Type B pancreatic cell (in vitro differentiated cells): ENCODE measurements at places on chromosomes 4 and X. TPM values are rescaled to one million over a fixed set of nuclear protein-coding genes. Genes with fewer than 3 reads are reported as not detected.

The WDR17 gene
- 5.2 and 6.1 TPM in 2 replicates for total RNA-seq

The F8A3 gene
- 4.0 and 4.5 TPM in 2 replicates for total RNA-seq

The F8A2 gene
- not detected in 2 replicates for total RNA-seq

The NWD2 gene
- total RNA-seq: 0.88 and 1.5 TPM in 2 replicates

The WDR1 gene
- total RNA-seq: 227 and 313 TPM in 2 replicates

The SPANXN4 gene
- total RNA-seq: not detected in 2 replicates

The MANBA gene
- 32.4 and 38.0 TPM in 2 replicates for total RNA-seq

The SPP1 gene
- 375 and 445 TPM in 2 replicates for total RNA-seq

The ING2 gene
- 16.5 and 20.4 TPM in 2 replicates for total RNA-seq

The SOWAHD gene
- total RNA-seq: 0.63 TPM in 1 of 2 replicates, not detected in the other

The CENPVL2 gene
- total RNA-seq: 0.33 and 0.85 TPM in 2 replicates

The AP1S2 gene
- total RNA-seq: 51.4 and 87.8 TPM in 2 replicates

The CNOT6L gene
- total RNA-seq: 30.0 and 40.1 TPM in 2 replicates

The OFD1 gene
- total RNA-seq: 37.7 and 42.3 TPM in 2 replicates

The FDCSP gene
- total RNA-seq: not detected in 2 replicates

- peaks cover 79% of the 10 kb centered on the region for H3K27me3 ChIP-seq
- no peak overlapping the region for H3K27ac ChIP-seq
- no peak for DNase-seq
- H3K4me3 ChIP-seq: peak overlapping the region; percentile 57
Observed at GRCh38 chr4:3870567-3870962, 104.4 kb downstream of the ADRA2C start.

GRCh38 chr4:99383833-99384392, 31.4 kb upstream of the ADH1C start:
- H3K4me3 ChIP-seq: no peak overlapping the region
- DNase-seq: no peak
- no peaks in the 10 kb centered on the region for H3K4me1 ChIP-seq
- no peak overlapping the region for H3K27ac ChIP-seq
- H3K27me3 ChIP-seq: no peaks in the 10 kb centered on the region

- H3K4me1 ChIP-seq: peaks cover 10% of the 10 kb centered on the region
- H3K4me3 ChIP-seq: peak overlapping the region; percentile 13
- DNase-seq: no peak
- H3K36me3 ChIP-seq: no peaks in the 10 kb centered on the region
Observed at GRCh38 chr4:97396097-97396496, 747.2 kb downstream of the STPG2 start.

- DNase-seq: no peak
- no peaks in the 10 kb centered on the region for H3K4me1 ChIP-seq
- H3K27ac ChIP-seq: no peak overlapping the region
- no peaks in the 10 kb centered on the region for H3K36me3 ChIP-seq
Observed at GRCh38 chr4:8608714-8609391, 16.3 kb downstream of the CPZ start.

DNA sequence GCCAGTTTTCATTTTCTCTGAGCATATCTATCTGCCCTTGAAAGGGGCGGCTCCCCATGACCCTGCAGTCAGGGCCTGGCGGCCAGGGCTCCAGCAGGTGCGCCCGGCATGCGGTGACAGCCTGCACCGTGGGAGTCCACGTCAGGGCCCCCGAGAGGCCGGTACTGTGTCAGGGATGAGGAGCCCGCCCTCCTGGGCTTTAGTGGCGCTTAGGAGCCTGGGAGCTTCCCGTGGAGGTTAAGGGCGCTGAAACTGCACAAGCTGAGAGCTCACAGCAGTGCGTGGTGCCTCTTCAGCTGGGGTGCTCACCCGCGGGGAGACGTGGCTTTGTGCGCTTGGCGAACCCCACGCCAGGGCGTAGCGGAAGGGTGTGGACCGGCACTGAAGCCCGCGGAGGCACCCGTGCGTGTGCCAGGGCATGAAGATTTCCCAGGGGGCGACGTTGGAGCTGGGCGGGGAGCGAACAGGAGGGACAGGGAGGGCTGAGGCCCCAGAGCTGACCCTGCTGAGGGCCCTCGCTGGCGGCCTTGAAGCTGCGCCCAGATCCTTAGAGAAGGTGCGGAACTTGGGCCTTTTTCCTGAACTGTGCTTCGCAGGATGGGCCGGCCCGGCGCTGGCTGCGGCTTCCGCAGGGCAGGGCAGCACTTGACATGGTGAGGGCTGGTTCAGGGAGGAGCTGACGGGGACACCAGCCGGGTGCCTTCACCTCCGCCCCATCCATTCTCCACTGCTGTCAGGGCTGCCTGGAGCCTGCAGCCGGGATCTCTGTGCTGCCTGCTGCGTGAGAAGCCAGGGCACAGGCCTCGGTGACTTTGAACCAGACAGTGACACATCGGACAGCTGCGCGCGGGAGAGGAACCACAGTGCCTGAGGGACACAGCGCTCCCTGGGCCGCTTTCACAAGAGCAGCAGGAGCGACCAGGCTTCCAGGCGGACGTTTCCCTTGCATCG, 32.9 kb downstream of the HTT-AS start:
- peaks cover 11% of the 10 kb centered on the region for H3K4me1 ChIP-seq
- H3K27me3 ChIP-seq: peaks cover 9% of the 10 kb centered on the region
- no peak for DNase-seq
- no peak overlapping the region for H3K27ac ChIP-seq
- H3K4me3 ChIP-seq: no peak overlapping the region

DNA sequence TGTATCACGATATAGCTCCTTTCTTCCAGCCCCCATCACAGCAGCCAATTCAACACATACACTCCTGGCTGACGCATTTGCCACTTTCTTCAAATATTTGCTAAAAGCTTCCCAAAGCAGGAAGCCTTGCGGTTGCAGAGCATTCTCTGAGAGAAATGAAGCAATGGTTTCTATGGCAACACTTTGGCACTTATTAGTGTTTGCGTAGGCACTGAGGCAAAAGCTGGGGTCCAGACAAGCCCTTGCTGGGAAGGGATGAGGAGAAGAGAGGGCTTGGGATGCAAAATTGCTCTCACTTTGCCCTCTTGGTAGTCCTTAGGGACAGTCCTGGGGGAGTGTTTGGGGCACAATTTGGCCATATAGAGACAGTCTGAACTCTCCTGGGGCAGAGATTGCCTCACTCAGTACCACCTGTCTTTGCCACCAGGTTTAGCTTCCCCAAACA, 55.0 kb upstream of the PAK3 start:
- no peaks in the 10 kb centered on the region for H3K27me3 ChIP-seq
- H3K4me1 ChIP-seq: peaks cover 3% of the 10 kb centered on the region
- no peak for DNase-seq
- no peaks in the 10 kb centered on the region for H3K36me3 ChIP-seq
- no peak overlapping the region for H3K27ac ChIP-seq

DNA sequence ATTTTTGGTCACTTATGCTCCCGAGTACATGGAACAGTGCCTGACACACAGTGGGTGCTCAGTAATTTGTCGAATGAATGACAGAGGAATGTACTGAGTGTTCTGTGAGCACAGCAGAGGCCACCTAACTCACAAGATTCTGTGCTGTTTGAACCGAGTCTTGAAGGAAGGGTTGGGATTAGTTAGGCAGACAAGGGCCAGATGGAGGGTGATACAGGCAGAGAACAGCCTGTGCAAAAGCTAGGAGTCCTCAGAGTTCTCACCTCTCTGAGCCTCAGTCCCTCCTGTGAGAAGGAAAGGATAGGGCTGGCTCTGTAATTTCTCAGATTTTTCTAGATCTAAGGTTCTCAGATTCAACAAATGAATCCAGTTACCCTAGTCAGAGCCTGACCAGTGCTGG, 108.8 kb downstream of the NHSL2 start:
- peaks cover 2% of the 10 kb centered on the region for H3K27me3 ChIP-seq
- no peak overlapping the region for H3K27ac ChIP-seq
- H3K4me3 ChIP-seq: no peak overlapping the region
- H3K36me3 ChIP-seq: no peaks in the 10 kb centered on the region

DNA sequence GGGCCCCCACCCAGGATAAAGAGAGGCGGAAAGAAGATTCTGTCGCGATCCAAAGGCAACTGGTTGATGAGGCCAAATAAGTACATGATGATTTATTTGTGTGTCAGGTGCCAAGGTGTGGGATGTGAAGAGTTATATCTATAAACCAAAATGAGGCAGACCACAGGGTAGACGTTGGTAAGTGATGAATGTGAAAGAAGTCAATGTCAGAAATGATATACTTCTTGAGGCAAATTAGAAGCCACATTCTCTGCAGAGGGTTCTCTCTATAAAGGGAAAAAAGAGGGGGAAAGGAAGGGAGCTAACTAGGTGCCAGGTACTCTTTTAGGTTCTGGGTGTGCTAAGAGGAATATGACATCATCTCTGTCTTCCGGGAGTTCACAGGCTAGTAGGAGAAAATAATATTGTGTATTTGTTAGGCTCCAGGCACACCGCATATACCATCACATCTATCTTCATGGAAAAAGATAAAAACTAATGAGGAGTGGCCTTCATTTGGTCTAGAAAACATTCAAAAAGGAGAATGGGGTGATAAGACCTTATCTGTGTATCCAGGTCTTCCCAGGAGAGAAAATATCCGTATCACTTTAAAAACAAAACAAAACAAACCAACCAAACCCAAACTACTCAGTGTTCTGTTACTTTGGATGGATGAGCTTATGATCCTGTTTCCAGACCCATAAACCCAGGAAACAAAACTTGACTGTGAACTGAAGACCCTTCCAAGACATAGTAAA, 4.8 kb upstream of the SH2D1A start:
- no peak for DNase-seq
- H3K4me3 ChIP-seq: no peak overlapping the region
- no peak overlapping the region for H3K27ac ChIP-seq
- H3K36me3 ChIP-seq: no peaks in the 10 kb centered on the region

GRCh38 chr4:1410491-1411325, 4.5 kb upstream of the NKX1-1 start:
- H3K36me3 ChIP-seq: no peaks in the 10 kb centered on the region
- H3K4me3 ChIP-seq: no peak overlapping the region
- no peaks in the 10 kb centered on the region for H3K4me1 ChIP-seq
- H3K27ac ChIP-seq: no peak overlapping the region

DNA sequence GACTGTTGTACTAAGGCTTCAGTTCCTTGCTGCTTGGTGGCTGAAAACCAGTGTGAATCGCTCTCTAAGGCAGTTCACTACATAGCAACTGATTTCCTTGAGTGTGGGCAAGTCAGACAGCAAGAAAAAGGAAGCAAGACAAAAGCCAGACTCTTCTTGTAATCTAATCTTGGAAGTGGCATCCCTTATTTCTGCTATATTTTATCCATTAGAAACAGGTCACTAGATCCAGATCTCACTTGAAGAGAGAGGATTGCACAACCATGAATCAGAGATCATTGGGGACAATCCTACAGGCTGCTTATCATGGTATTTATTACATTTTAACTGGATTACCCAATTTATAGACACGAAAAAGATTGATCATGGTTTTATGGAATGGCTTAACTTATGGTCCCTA, 684.5 kb downstream of the GRID2 start:
- H3K27ac ChIP-seq: no peak overlapping the region

DNA sequence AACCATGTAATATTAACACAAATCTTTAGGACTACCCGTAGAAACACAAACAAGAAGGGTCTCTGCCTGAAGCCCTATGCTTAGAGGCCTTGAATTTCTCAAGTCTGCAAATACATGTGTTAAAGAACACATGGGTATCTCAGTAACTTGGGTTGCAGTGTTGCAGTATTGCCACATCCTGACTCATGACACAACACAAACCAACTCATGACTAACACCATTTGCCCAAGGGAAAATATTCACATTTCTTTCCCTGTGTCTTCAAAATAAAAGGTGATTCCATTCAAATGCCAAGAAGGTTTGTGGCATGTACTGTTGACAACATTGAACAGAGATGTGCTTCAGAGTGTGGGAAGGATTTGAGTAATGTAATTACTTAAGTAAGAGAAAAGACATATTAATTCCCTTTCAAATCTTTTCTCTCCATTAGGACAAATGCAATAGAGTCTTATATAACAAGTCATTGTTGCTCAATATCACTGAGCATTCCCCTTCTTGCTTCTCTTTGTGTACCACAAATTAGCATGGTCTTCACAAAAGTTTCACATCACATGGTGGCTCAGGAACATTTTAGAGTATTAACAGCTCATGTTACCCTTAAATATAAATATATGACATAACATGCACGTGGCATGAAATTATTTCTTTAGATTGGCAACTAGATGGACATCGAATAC, 487.1 kb downstream of the STPG2 start:
- H3K4me1 ChIP-seq: no peaks in the 10 kb centered on the region
- no peaks in the 10 kb centered on the region for H3K36me3 ChIP-seq
- no peaks in the 10 kb centered on the region for H3K27me3 ChIP-seq
- DNase-seq: no peak
- no peak overlapping the region for H3K27ac ChIP-seq

- no peak for DNase-seq
- peaks cover 2% of the 10 kb centered on the region for H3K27me3 ChIP-seq
- no peaks in the 10 kb centered on the region for H3K36me3 ChIP-seq
- no peak overlapping the region for H3K4me3 ChIP-seq
- H3K4me1 ChIP-seq: peaks cover 4% of the 10 kb centered on the region
Observed at GRCh38 chr4:38785041-38785790, 2.4 kb upstream of the TLR10 start.

GRCh38 chrX:31036895-31037294, 34.9 kb downstream of the FTHL17 start:
- no peaks in the 10 kb centered on the region for H3K27me3 ChIP-seq
- H3K4me1 ChIP-seq: peaks cover 4% of the 10 kb centered on the region
- no peak overlapping the region for H3K4me3 ChIP-seq

GRCh38 chr4:81084029-81084428, 53.5 kb downstream of the BMP3 start:
- no peaks in the 10 kb centered on the region for H3K36me3 ChIP-seq
- no peak overlapping the region for H3K27ac ChIP-seq
- H3K27me3 ChIP-seq: no peaks in the 10 kb centered on the region
- no peak overlapping the region for H3K4me3 ChIP-seq
- H3K4me1 ChIP-seq: peaks cover 4% of the 10 kb centered on the region

GRCh38 chrX:46666831-46667230, 92.1 kb downstream of the SLC9A7 start:
- H3K4me3 ChIP-seq: no peak overlapping the region
- DNase-seq: no peak
- no peaks in the 10 kb centered on the region for H3K36me3 ChIP-seq
- H3K27me3 ChIP-seq: no peaks in the 10 kb centered on the region
- H3K27ac ChIP-seq: no peak overlapping the region

- peaks cover 14% of the 10 kb centered on the region for H3K36me3 ChIP-seq
- H3K4me1 ChIP-seq: peaks cover 10% of the 10 kb centered on the region
- H3K27me3 ChIP-seq: no peaks in the 10 kb centered on the region
- no peak overlapping the region for H3K27ac ChIP-seq
- DNase-seq: no peak
Observed at GRCh38 chr4:182717788-182718583, 199.2 kb downstream of the DCTD start.
